ENCODE measurements at places on chromosomes 2 and 18.
A peak's percentile ranks its signal among the peaks of the same experiment; 100 is the strongest.

DNA sequence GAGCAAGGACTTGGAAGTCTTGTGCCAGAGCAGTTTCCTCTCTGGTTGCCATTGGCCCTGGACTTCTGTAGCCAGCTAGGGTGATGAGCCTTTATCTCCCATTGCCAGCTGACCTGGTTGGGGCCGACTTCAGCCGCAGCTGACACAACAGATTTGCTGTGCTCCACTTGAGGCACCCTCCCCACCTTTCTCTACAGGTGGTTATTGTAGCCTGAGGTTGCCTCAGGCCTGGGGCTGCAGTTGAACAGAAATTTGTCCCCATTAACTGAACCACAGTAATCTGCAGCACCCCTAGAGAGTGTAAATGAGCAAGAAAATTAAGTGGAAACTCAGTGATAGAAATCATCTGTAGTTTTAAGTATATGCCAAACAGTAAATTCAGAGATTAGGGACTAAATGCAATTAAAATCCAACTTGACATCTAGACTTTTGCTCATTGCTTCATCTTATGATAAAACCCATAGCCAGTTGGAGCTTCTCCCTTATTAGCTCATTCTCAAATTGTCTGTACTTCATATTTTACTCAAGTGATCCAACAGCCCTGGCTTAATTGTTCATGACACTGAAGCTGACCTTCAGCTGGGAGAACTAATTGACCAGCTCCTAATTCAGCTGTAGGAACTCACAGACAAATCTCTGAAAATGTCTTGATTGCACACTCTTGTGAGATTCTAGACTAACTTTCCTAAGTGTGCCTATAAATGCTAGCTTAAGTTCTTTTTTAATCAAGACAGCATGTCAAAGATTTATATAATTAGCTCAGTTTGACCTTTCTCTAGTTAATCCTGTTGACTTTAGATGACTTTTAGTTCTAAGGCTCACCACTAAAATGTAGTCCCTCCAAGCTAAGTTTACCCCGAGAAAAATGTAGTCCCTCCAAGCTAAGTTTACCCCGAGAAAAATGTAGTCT, 48.9 kb downstream of the COPS8 start:
- no peak for DNase-seq

- no peak for DNase-seq
Observed at GRCh38 chr2:193240752-193241151, 1046.0 kb upstream of the TMEFF2 start.

DNA sequence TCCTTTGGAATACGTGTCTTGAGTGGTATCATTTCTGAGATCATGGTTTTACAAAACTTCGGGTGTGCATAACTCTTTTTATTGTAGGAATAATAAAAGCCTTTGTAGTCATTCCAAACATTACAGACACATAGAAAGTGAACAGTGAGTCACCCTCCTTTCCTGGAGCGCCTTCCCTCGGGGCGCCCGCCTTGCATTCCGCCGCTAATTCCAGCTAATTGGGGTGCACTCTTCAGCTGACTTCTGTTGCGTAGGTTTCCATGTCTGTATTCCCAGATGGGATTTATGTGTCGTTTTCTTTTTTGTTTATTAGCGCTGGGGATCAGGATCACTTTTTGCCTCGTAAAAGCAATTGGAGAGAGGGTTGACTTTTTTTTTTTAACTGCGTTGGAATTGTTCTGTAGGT, 18.7 kb downstream of the SH3BP4 start:
- DNase-seq: peak; percentile 67

GRCh38 chr18:70181015-70181414, 24.5 kb downstream of the RTTN start:
- peak; percentile 80 for DNase-seq

DNA sequence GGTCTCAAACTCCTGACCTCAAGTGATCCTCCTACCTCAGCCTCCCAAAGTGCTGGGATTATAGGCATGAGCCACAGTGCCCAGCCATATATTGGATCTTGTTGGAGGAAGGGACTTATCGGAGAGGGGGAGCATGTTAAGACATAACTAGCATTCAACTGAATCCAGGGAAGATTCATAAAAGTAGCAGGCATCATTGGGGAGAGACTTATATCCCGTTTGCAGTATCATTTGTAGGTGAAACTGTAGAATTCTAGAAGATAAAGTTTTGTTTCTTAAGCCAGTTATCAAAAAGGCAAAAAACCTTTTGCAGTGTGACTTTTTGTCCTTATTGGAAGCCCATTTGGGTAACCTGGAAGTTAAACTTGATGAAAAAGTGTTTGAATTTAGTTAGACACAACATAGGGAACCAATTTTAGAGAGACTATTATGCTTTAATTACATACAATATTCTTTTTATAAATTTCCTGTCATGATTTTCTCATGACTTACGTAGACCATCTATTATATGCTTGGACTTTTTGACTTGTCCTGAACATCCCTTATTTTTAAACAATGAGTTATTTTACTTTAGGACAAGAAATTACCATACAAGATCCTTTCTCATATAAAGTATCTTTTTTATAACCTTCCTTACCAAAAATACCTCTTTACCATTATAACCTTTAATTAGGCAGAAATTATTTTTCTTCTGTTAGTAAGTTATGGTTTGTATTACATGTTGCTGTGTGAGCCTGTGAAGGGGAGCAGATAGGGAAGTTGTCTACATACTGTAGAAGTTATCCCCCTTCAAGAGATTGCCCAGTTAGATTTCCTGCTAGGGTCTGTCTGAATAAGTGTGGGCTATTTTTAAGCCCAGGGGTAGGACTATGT, 20.3 kb downstream of the RAB3GAP1 start:
- no peak for DNase-seq
